ENCODE measurements at places on chromosomes 2 and 18. TPM values are rescaled to one million over a fixed set of nuclear protein-coding genes. Genes with fewer than 3 reads are reported as not detected.

DNA sequence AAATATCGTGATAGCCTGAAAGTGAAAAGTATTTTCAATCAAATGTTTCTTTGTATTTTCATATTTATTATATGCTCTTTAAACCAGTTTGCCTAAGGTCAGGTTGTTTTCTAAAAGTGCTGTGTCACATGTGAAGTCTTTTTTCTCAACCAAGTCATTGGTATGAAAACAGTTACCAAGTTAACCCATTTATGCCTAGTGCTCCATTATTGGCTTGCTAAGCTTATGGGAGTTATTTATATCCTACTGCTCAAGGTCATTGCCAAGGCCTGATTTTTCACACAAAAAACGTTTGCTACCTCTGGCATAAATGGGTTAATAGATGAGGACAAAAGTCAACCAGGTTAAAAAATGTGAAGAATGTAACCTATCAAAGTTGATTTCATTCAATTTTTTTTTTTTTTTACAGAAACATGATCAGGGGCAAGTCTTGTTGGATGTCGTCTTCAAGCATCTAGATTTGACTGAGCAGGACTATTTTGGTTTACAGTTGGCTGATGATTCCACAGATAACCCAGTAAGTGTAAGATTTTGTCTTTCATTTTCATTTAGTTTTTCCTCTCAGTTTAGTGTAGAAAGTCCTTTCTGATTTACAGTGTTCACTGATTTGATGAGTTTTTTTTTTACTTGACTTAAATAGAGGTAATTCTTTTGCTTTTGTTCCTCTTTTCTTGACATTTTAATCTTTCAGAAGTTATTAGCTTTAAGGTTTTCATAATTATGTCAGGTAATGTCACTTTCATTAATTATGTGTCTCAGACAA lies 102.6 kb downstream of the PTPN4 start:
- DNase-seq = no peak
- no peak overlapping the region for H3K27ac ChIP-seq
- no peaks in the 10 kb centered on the region for H3K27me3 ChIP-seq
- H3K4me1 ChIP-seq = no peaks in the 10 kb centered on the region
- H3K4me3 ChIP-seq = no peak overlapping the region

SLC9A2 gene
- 0.02 TPM for polyA plus RNA-seq

KIF1A gene
- 32.4 TPM for polyA plus RNA-seq

IAH1 gene
- polyA plus RNA-seq = 33.4 TPM

GRCh38 chr2:2577407-2577831 lies 246.3 kb upstream of the MYT1L start:
- no peaks in the 10 kb centered on the region for H3K27me3 ChIP-seq
- peak; percentile 30 for DNase-seq
- no peaks in the 10 kb centered on the region for H3K4me1 ChIP-seq
- no peaks in the 10 kb centered on the region for H3K36me3 ChIP-seq

TIMM21 gene
- polyA plus RNA-seq = 14.3 TPM

GRCh38 chr2:96806468-96807126 lies 9.5 kb upstream of the CNNM3 start:
- DNase-seq = no peak
- no peaks in the 10 kb centered on the region for H3K4me1 ChIP-seq
- no peaks in the 10 kb centered on the region for H3K36me3 ChIP-seq

DNA sequence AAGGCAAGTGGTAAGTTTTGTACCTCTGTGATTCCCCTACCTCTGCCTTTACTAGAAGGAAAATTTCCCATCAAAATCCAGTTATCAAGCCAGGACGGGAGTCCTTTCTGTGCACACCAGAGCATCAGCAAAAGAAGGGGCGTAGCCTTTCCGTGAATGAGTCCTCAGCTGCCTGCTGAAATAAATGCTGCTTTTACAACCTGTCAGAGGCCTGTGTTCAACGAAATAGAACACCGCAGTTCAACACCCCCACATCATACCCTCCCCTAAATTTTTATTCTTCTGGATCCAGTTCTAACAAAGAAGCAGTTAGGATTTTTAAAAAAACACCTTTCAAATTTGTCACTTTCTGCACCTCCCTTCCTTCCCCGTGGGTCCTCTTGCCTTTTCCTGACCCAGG lies 135.8 kb downstream of the SETBP1 start:
- DNase-seq = no peak
- no peak overlapping the region for H3K4me3 ChIP-seq
- H3K4me1 ChIP-seq = no peaks in the 10 kb centered on the region
- H3K27ac ChIP-seq = no peak overlapping the region
- no peaks in the 10 kb centered on the region for H3K27me3 ChIP-seq

DNA sequence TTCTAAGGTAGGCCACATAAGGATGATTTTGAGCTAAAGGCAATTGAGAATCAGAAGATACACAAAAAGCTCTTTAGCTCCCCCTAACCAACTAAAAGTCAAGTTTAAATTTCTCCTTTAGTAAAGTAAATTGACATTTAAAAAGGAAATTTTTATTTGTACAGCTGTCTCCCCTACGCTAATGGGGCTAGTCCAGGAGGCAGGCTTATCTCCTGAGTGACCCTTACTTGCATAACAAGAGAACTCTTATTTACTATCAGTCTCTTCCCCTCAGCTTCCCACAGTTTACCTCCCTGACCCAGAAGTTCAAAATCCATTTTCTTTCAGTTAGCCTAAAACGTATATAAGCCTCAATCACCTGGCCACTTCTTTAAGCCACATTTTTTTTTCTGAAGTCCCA lies 1002.8 kb upstream of the NRXN1 start:
- H3K4me1 ChIP-seq = no peaks in the 10 kb centered on the region
- H3K27ac ChIP-seq = no peak overlapping the region
- no peak for DNase-seq
- no peak overlapping the region for H3K4me3 ChIP-seq
- no peaks in the 10 kb centered on the region for H3K27me3 ChIP-seq

GRCh38 chr2:59680863-59681262 lies 872.6 kb downstream of the BCL11A start:
- no peaks in the 10 kb centered on the region for H3K36me3 ChIP-seq
- DNase-seq = no peak
- H3K4me1 ChIP-seq = peaks cover 4% of the 10 kb centered on the region
- H3K27ac ChIP-seq = no peak overlapping the region
- H3K27me3 ChIP-seq = no peaks in the 10 kb centered on the region
- no peak overlapping the region for H3K4me3 ChIP-seq

DNA sequence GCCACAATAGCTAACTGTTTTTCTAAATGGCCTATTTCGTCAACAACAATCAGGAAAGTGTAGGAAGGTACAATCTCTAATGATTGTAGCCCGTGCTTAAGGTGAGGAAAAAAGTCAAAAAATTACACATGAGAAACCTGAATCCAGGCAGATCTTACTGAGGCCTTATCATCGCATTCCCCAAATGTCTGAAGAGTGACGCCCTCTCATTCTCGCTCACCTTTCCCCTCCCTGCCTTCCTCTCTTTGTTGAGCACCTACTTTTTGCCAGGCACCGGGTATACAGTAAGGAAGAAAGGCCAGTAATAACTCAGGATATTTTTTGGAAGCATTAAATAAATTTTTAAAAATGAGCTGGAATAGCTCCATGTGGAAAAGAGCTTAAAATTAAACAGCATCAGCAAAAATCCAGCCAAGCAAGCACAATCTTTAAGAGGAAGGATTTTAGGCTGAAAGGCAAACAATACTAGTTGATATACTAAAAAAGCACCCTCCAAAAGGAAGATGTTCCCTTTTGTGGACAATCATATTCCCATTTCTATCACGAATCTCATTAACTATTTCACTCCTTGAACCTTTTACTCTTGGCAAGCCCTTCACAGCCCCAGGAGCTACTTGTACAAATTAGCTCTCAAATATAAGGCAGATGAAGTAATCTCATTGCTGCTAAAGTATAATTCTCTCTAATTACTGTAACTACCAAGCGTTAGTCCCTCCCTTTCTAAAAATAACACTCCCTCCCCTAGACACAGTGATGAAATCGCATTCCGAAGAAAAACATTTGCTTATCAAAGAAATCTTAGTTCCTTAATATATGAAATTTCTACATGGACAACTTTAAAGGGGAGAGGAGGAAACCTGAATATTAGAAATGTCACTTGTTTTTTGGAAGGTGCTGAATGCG lies 40.0 kb downstream of the STAT1 start:
- DNase-seq = no peak
- H3K4me3 ChIP-seq = no peak overlapping the region
- H3K36me3 ChIP-seq = peaks cover 77% of the 10 kb centered on the region

BCL11A gene
- 8.1 TPM for polyA plus RNA-seq

TBR1 gene
- polyA plus RNA-seq = under 0.01 TPM

TMEFF2 gene
- polyA plus RNA-seq = 0.05 TPM

SERPINB3 gene
- 0.07 TPM for polyA plus RNA-seq

GRCh38 chr2:126482582-126483464 lies 173.1 kb upstream of the GYPC start:
- H3K36me3 ChIP-seq = no peaks in the 10 kb centered on the region
- DNase-seq = no peak
- H3K4me3 ChIP-seq = no peak overlapping the region
- no peaks in the 10 kb centered on the region for H3K4me1 ChIP-seq

DNA sequence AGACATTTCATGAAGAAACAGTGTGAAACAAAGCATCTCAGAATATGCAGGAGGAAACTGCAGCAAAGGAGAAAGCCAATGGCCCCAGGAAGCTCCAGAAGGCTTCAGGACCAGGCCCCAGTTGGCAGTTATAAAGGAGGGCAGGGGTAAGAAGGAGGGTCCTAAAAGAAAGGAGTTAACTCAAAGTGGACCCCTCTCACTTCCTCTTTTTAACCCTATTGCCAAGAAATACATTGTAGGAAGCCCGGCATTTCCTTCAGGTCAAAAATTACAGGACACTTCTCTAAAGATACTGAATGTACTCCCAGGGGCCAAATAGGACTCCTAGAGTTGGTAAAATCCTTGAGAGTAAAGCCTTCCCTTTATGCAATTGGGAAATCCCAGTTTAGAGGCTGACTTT lies 77.1 kb upstream of the TGFA start:
- H3K27me3 ChIP-seq = no peaks in the 10 kb centered on the region
- no peak for DNase-seq
- H3K36me3 ChIP-seq = no peaks in the 10 kb centered on the region

IL36RN gene
- polyA plus RNA-seq = not detected

DNA sequence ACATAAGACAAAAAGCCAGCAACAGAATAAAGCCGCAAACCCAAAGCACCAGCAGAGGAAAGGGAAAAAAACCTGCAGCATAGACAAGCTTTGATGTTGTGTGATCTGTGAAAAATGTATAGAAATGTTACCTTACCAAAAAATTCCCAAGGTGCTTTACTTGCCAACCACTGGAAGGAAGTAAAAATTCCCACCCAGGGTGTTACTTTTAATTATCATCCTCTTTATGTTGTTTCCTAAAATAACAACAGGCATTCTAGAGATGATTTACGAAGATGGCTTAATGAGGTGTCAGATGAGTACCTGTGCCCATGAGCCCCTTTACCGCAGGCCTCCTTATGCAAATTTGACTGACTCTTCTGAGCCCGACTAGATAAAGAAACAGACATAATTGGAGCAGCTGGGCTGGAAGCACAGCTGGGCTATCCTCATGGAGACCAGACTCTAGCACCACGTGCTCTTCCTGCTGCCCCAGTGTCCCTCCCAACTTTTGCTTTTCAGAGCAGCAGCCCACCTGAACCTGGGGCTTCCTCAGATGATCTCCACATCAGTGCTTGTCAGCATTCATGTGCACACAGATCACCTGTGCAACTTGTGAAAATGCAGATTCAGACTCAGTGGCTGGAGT lies 41.5 kb downstream of the SRSF7 start:
- H3K36me3 ChIP-seq = no peaks in the 10 kb centered on the region
- no peak overlapping the region for H3K4me3 ChIP-seq
- no peaks in the 10 kb centered on the region for H3K4me1 ChIP-seq
- no peak overlapping the region for H3K27ac ChIP-seq

DNA sequence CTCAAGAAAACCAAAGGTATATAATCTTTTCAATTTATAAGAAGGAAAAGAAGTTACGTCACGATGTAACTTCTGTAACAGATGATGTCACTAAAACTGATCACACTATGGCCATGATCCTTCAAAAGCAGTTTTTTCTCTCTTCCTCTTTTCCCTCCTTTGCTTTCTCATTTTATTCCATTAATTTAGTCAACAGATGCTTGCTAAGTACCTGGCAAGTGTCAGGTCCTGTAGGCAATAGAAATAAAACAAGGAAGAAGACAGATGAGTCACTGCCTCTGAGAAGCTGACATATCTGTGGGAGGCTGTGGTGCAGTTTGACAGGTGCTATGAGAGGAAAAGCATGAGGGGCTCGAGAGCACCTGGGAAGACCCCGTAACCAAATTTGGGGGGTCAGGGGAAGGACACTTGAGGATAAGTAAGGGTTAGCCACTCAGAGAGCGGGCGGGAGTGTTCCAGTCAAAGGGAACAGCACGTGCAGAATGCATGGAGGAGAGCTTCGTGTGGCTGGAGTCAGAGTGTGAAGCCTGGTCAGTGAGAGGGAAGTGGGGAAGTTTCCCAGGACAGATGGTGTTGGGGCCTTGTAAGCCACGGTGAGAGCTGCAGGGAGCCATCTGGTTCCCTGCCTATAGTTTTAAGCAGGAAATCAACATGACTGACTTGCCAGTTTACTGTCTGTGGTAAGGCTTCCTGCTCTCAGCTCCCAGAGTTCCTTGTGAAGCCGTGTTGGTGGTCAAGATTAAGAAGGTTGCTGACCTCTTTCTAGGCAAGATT lies 198.8 kb upstream of the FOSL2 start:
- H3K27me3 ChIP-seq = no peaks in the 10 kb centered on the region
- H3K36me3 ChIP-seq = no peaks in the 10 kb centered on the region
- H3K27ac ChIP-seq = no peak overlapping the region
- no peaks in the 10 kb centered on the region for H3K4me1 ChIP-seq
- H3K4me3 ChIP-seq = no peak overlapping the region

DSG1 gene
- 0.05 TPM for polyA plus RNA-seq

ZBTB7C gene
- polyA plus RNA-seq = 0.45 TPM
